ENCODE measurements at places on chromosomes 11 and 22.

DNA sequence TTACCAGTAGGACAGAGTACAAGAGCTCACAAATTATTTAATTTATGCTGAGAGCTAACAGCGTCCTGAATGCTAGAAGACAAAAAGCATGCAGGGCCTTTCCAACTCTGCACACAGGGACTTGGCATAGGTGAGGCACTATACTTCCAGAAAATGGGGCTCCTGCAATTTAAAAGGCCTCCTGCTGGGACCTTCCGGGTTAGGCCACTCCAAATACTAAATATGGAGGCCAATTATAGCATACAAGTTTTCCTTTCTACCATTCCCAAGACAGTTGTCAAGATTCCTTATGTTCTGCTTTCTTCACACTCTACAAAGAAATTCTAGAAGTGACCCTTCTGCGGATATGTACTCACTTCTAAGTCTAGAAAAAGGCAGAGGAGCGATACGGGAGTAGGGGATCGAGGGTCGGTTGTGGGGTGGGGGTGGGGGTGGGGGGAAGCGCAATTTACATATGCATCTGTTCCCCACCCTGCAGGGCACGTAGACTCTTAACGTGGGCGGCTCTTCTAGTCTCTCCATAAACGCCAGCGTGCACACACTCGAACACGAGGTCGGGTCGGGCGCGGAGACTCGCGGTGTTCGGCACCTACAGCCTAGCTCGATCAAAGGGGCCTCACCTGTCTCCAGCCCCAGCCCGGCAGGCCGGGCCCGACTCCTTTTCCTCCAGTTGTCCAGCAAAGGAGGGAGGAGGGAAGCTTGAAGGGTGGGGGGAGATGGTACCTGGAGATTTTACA, 728 bp downstream of the DCUN1D5 start:
- DNase-seq: peak; percentile 70

DNA sequence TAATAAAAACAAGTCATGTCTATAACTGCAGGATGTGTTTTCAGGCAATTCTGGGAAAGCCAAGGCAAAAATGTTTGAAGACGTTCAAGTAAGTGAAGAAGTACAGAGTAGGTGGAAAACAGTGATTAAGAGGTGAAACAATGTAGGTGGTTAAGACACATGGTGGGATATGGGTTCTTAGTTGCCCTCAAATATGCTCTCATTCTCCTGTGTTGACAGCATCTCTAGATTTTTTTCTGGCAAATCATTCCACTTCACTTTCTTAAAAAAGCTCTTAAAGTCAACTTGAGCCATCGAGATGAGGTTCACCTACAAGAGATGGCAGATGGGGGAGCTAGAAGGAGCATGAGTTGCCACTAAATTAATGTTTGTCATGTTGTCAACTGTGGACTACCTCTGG, 1041.0 kb upstream of the CNTN5 start:
- no peak for DNase-seq

GRCh38 chr11:118051136-118051610, 25.7 kb upstream of the TMPRSS4 start:
- DNase-seq: no peak

DNA sequence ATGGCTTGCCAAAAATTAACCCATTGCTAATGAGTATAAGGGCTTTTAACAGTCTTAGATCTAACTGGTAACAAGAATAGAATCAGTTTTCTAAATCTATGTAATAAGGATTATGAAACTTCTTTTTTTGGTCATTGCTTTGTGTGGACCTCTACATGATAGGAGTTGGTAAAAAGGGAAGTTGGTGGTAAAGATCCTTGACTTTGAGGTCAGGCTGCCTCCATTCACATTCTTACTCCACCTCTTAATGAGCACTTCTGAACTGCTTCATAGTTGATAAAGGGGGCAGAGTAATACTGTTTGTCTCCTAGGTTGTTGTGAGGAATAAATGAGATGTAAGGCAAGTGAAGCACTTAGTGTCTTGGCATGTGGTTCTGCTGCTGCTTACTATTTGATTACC, 10.6 kb downstream of the EIF3M start:
- DNase-seq: no peak

DNA sequence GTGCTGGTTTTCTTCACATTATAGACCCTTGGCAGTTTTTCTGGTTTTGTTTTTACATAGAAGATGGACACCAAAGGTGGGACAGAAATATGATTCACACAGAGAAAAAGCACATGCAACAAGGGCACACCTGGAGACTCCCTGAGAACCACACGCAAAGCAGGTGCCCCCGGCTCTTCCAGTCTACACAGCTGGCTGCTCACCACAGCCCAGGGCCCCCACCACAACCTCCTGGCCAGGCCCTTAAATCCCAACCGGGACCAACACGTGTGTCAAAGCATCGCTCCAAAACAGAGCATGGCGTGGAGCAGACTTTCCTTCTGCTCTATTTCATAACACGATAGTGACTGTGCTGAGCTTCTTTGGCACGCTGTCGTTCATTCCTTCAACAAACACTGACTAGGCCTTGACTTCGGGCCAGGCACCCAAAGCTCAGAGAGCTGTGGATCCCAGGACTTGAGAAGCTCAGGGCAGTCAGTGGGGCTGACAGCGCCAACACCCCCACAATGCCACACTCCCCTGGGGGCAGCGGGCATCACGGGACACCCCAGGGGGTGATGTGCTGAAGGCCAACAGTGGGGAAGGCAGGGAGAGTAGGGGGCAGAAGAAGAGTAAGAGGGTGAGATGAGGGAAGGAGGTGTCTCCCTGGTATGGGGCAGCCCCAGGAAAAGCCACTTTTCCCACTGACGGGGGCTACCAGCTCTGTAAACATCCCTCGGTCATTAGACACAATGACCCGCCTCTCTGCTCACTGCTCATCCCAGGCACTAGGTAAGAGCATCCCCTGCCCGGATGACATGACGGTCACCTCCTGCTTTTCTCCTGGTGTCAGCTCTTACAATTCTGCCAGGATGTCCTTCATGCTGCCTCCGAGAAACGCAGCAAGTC, 26.0 kb downstream of the CELSR1 start:
- DNase-seq: no peak

DNA sequence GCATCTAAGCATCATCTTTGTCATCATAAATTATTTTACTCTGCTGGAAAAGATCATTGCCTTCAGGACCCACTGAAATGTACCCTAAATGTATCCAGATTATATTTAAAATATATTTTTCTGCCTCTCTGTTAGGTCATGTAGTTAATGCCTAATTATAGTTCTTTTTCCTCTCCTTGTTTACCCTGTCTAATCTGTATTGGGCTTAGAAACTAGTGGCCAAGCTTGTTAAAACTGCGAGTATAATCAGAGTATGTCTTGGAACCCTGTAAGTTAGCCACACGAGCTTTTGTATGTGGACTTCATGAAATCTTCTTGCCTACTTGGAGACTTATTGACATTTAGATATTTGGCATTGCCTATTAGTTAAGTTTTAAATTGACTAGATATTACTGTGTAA, 55.6 kb downstream of the ARFGAP2 start:
- no peak for DNase-seq

DNA sequence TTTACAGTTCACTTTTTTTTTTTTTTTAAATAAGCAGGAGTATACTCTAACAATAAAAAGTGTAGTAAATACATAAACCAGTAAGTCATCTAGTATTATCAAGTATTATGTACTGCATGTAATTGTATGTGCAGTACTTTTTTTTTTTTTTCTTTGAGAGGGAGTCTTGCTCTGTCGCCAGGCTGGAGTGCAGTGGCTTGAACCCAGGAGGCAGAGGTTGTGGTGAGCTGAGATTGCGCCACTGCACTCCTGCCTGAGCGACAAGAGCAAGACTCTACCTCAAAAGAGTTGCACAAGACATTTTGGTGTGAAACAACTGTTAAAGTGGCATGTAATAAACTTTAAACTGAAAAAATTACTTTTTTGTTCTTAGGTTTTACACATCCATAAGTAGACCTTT, 16.7 kb downstream of the BCL2L13 start:
- DNase-seq: no peak

DNA sequence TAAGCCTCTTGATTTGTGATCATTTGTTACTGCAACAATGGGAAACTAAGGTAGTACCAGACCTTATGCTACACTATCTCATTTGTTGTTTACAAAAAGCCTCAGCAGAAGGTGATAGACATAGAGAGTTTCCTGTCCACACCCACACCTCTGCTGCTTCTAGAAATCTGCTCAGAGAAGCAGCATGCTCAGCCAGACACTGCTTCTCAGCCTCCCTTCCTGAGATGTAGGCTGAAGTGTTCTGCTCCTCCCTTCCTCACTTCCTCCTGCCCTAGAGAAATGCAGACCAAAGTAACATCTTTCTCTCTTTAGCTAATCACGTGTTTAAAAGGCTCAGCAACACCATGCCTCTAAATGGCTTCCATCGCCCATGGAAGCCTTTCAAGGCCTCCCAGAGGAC, 88.4 kb downstream of the SLC1A2 start:
- no peak for DNase-seq

GRCh38 chr22:39360674-39361413, 11.1 kb downstream of the SYNGR1 start:
- no peak for DNase-seq

DNA sequence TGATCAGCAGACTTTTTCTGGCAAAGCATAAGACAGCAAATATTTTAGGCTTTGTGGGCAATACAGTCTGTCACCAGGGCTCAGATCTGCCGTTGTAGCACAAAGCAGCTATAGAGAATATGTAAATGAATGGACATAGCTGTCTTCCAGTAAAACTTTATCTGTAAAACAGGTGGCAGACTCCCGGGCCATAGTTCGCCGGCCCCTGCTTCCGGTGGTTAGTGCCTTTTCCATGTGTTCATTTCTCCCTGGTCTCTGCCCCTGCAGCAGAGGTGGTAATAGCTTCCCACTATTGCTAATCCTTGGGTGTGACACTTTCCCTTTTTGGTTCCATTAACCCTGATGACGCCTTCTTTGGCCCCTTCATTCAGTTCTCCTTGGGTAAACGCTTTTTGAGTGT, 93.7 kb upstream of the LDLRAD3 start:
- peak; percentile 20 for DNase-seq

- no peak for DNase-seq
Measured at GRCh38 chr11:47392546-47393162, 14.3 kb upstream of the SPI1 start.

DNA sequence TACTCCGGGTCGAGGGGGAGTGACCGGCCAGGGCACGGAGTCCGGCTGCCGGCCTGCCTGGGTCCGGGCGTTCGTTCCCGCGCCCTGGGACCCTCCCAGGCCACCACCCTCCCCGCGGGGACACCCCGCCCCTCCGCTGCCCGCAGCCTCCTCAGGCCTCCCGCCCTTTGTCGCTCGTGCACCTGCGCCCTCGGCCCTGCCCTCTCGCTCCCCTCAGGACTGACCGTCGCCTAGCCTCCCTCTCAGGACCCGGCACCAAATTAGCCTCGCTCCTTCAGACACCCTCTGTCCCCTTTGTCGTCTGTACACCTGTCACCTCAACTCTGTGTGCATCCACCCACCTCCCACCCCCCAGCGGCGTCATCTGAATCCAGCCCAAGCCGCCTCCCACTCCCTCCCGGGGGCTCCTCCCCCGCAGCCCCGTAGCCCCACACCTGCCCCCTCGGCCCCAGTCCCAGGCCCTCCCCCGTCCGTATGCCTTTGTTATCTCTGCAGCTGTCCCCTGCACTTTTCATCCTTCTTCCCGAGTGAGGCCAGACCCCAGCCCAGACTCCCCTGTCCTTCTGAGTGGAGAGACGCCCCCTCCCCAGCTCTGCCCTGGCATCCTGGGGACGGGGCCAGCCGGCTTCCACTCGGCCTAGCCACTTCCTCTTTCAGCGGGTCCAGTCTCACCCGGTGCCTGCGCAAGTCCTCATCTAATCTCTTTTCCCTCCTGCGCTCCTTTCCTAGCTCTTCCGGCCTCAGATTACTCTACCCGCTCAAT, 643 bp downstream of the TIGD3 start:
- DNase-seq: no peak

- DNase-seq: no peak
Measured at GRCh38 chr11:33695051-33695566, 5.5 kb downstream of the C11orf91 start.

- DNase-seq: peak; percentile 38
Measured at GRCh38 chr11:5624489-5625279, at the start of gene TRIM34. TRIM34 (plus strand) TSS chr11:5625001; CDS start chr11:5632332, 7,331 bp downstream.

GRCh38 chr11:56849250-56849649, 100.8 kb upstream of the OR9G4 start:
- no peak for DNase-seq

DNA sequence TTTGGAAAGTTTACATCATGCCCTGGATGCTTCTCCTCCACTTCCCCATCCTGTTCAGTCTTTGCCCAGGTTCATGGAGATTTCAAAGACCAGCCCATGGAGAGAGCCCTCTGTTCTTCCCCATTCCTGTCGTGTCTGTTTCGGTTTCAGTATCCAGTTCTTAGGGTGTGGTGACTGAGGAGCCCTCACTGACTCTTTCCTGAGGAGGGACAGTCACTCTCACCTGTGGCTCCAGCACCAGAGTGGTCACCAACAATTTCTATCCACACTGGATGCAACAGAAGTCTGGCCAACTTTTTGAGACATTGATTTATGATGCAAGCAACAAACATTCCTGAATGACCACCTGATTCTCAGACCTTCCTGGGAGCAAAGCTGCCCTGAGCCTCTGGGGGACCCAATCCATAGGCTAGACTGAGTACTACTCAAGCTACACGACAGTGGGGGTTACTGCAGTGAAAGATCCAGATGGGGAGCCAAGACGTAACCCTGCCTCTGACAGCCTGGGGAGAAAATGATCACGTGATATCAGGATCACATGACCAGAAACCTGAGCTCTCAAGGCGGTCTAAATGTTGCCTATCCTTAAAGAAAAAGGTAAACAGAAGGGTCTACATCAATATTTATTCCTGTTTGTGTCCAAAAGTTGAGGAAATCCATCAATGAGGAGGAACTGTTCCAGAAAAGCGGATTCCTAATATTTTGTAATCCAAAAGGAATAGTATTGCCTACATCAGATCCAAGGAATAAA, 76.2 kb upstream of the VPREB1 start:
- DNase-seq: peak; percentile 63

Measured in SW480 (cell line).